ENCODE measurements at places on chromosomes 2 and 18.

DNA sequence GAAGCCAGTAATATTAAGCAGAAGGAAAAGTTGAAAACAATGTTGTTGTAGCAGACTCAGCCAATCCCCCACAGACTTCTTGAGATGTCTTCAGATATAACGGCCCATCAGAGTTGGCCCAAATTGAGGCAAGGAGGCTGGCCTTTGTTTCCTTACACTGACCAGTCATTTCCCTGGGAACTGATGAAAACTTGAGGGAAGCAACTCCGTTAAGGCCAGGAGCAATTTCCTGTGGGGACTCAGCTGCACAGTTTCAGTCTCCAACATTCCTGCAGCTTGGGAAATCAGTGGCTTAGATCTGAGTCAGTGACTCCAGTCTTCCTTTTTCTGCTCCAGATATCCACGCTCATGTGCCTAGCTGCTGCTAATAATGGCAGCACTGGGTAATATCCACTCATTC, 75.7 kb downstream of the FTCDNL1 start:
- DNase-seq, result no peak

DNA sequence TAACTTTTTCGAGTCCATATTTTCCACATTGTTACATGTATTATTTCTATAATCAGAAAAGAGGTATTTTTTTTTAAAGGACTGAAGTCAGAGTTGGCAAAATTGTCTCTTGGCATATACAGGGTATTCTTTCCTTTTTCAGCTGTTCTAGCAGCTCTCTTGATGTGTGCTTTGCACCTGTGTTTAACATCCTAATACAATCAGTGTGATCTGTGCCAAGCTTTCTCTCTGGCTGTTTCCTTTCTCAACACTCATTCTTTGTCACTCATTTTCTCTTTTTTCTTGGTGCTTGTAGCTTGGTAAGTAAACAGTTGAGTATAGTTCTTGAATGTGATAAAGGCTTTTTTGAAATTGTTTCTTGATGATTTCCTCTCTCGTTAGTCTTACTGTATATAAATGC, 9.2 kb downstream of the RNMT start:
- DNase-seq, result no peak

DNA sequence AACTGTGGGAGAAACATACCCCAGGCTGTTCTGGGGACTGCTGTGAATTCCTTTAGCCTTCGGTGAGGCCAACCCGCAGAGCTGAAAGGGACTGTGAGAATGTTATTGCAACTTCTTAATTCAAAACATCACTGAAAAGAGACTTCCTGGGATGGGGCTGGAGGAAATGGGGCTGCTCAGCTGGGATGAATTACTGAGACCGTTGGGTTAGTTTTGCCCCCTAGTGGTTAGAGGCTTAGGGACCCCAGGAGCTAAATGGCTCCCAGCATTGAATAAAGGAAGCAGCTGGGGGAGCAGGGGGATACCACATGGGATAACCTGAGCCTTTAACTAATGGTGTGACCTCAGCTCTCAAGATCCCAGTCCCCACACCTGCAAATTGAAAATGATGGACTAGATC, 941.1 kb upstream of the FANCL start:
- DNase-seq, result no peak

DNA sequence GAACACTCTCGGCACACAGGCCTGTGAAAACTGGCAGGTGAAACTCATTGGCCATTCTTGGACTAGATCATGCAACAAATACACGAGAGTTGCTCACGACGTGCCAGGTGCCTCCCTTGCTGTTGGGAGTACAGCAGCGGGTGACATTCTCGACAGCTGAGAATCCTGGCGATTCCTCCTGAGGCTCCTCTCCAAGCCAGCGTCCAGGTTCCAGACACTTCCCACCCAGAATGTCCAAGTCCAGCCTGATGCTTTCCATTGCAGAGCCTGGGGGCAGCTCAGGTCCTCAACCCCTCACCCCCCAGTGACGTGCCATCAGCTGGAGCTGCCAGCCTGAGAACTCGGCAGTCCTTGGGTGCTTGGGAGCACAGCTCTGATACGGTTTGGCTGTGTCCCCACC, 124.2 kb downstream of the PXDN start:
- DNase-seq, result no peak

- DNase-seq, result no peak
These were observed 216.0 kb downstream of the RAD51AP2 start for GRCh38 chr2:17302281-17302680.

DNA sequence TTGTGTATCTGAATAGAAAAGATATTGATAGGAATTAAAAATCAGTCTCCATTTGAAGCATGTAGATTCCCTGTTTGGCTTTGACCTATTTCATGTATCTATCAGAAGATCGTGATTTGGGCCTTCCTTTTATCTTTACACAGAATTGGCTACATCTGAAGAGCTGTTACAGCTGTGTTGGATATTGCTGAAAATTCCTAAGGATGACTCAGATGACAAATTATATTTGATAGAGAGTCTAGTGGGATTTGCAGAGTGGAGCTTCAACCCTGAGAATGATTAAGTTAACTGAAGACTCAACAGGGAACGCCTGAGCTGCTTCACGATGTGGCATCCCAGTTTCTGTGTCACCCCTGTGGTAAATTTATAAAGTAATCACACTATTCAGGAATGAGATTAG, 4.9 kb upstream of the COL3A1 start:
- no peak for DNase-seq

DNA sequence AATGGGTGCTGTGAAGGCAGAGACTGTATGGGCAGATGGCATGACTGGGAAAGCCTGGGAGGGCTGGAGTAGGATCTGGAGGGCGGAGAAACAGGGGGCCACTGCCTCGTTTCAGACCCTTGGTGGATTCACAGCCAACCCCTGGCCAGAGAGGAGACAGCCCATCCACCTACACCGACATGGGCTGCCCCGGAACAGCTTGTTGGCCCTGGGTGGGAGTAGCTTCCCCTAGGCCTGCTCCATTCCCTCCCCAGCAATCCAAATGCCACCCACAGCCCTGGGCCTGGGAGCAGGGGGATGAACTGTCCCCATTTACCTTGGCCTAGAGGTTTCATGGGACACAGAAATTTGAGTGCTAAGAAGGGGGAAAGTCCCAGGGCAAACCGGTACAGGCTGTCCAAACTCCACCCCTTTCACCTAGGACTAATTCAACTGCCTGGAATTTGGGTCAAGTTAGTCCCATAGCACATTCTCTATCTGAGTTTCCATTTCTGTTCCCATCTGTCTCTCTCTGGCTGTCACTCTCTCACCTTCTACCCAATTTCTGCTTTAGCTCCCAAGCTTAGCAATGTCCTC, 37.0 kb downstream of the LBH start:
- DNase-seq, result no peak
